ENCODE measurements at places on chromosomes 5 and 9. TPM values are rescaled to one million over a fixed set of nuclear protein-coding genes. Genes with fewer than 3 reads are reported as not detected.

DNAH5 gene
- 0.96 TPM for total RNA-seq

MCCC2 gene
- total RNA-seq = 34.3 TPM

CDKN2AIPNL gene
- 42.8 TPM for total RNA-seq

WNT8A gene
- total RNA-seq = under 0.01 TPM

FOXI1 gene
- under 0.01 TPM for total RNA-seq

CAVIN4 gene
- total RNA-seq = 1.6 TPM

EDIL3 gene
- 3.5 TPM for total RNA-seq

TPM2 gene
- 10.5 TPM for total RNA-seq

SLC27A6 gene
- not detected for total RNA-seq

PCDHGB7 gene
- 15.7 TPM for total RNA-seq

PIK3R1 gene
- total RNA-seq = 33.0 TPM

SEMA4D gene
- 6.9 TPM for total RNA-seq

CCNJL gene
- total RNA-seq = 10.1 TPM

TMEM174 gene
- not detected for total RNA-seq

CDH6 gene
- not detected for total RNA-seq

MCTP1 gene
- total RNA-seq = 171 TPM

TMEM215 gene
- under 0.01 TPM for total RNA-seq

ANKRD20A1 gene
- 0.98 TPM for total RNA-seq

CERCAM gene
- 44.7 TPM for total RNA-seq

TSSK1B gene
- total RNA-seq = under 0.01 TPM

N4BP3 gene
- total RNA-seq = 37.9 TPM

PARP8 gene
- total RNA-seq = 0.65 TPM

CCDC180 gene
- 2.2 TPM for total RNA-seq

MRPS30 gene
- 67.8 TPM for total RNA-seq

SHISAL2B gene
- total RNA-seq = not detected

TXNDC8 gene
- not detected for total RNA-seq

ANKRD18A gene
- under 0.01 TPM for total RNA-seq

ENC1 gene
- total RNA-seq = 119 TPM

PCDHGA7 gene
- 4.6 TPM for total RNA-seq

PCDHA9 gene
- total RNA-seq = under 0.01 TPM

SNCAIP gene
- 37.4 TPM for total RNA-seq

NEUROG1 gene
- total RNA-seq = not detected

NFX1 gene
- 22.2 TPM for total RNA-seq

RAB3C gene
- 4.9 TPM for total RNA-seq

IRX2 gene
- total RNA-seq = not detected

SPATA31E1 gene
- total RNA-seq = not detected

PCDHGA5 gene
- 1.5 TPM for total RNA-seq

PCDHA1 gene
- not detected for total RNA-seq

PCDHA11 gene
- total RNA-seq = 0.10 TPM

QRFP gene
- not detected for total RNA-seq

COL15A1 gene
- 1.6 TPM for total RNA-seq

MOB3B gene
- 0.65 TPM for total RNA-seq

PCSK1 gene
- 2.3 TPM for total RNA-seq

SPATA31C1 gene
- total RNA-seq = not detected

GADD45G gene
- total RNA-seq = not detected

GNAQ gene
- 54.2 TPM for total RNA-seq

GHR gene
- 2.4 TPM for total RNA-seq

ADRB2 gene
- 6.5 TPM for total RNA-seq

ANKRD34B gene
- not detected for total RNA-seq

CNTFR gene
- total RNA-seq = not detected

SLCO6A1 gene
- total RNA-seq = not detected

GRM6 gene
- total RNA-seq = not detected

NDFIP1 gene
- total RNA-seq = 56.1 TPM

LHX3 gene
- not detected for total RNA-seq

C5orf58 gene
- total RNA-seq = not detected

KCNV2 gene
- total RNA-seq = not detected
